Bone marrow (tissue), 2 donors: ENCODE measurements at places on chromosomes 6 and 20.

DNA sequence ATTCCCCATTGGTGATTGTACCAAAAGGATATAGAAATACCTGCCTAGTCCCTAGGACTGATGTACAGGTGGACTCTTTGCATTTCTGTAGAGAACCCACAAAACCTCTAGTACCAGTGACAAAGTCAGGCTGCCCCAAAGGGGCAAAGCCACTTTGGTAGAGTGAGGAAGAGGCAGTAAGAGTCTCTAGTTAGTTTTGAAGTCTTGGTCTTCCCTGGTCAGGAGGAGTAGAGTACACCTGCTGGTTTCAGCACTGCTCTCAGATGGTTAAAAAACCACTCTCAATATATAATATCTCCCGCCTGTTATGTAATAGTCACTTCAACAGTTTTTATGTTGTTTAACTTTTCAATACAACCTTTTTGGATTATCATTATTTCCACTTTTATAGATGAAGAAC lies 344.9 kb downstream of the CDKAL1 start:
- no peak for DNase-seq

DNA sequence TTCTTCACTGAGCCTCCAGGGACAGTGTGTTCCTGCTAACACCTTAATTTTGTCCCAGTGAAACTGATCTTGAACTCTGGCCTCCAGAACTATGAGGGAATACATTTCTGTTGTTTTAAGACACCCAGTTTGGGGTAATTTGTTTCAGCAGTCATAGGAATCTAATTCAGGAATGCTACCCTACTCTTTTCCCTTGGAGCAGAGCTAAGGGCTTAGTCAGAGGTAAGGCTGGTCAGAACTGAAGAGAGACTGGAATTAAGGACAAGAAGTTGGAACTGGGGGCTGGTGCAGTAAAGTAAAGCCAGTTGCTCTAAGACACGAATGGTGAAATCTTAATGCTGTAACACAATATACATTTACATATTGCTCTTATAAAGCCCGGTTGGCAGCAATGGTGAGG lies 809.7 kb downstream of the MAFB start:
- DNase-seq: no peak

- no peak for DNase-seq
These were observed 46.4 kb upstream of the DST start for GRCh38 chr6:56689114-56689513.

DNA sequence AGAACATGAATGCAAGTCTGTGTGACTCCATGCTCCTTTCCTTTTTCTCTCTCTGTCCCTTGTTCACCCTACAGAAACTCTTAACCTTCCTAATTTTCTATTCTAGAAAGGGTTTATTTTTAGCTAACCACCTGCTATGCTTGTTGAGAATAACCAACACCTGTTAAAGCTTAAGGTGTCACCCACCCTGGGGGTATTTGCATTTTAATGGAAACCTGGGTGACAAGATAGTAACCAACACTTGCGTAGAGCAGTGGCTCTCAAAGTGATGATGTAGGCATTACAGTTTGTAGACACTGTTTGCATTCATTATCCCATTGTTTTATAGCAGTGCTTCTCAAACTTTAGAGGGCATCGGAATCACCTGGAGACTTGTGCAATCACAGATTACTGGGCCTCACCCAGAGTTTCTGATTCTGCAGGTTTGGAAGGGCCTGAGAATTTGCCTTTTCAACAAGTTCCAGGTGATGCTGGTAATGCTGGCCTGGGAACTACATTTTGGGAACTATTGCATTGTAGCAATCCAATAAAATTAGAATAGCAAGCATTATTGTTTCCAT lies 114.4 kb upstream of the ARMC2 start:
- no peak for DNase-seq

GRCh38 chr6:30135147-30135546 lies 793 bp upstream of the TRIM40 start:
- DNase-seq: no peak

- no peak for DNase-seq
These were observed 37.0 kb downstream of the EFHC1 start for GRCh38 chr6:52457096-52457495.
